ENCODE measurements at places on chromosomes 16 and 17.
A peak's percentile ranks its signal among the peaks of the same experiment; 100 is the strongest.

- DNase-seq, result no peak
These were observed 3.9 kb upstream of the ARHGAP17 start for GRCh38 chr16:25018972-25019617.

DNA sequence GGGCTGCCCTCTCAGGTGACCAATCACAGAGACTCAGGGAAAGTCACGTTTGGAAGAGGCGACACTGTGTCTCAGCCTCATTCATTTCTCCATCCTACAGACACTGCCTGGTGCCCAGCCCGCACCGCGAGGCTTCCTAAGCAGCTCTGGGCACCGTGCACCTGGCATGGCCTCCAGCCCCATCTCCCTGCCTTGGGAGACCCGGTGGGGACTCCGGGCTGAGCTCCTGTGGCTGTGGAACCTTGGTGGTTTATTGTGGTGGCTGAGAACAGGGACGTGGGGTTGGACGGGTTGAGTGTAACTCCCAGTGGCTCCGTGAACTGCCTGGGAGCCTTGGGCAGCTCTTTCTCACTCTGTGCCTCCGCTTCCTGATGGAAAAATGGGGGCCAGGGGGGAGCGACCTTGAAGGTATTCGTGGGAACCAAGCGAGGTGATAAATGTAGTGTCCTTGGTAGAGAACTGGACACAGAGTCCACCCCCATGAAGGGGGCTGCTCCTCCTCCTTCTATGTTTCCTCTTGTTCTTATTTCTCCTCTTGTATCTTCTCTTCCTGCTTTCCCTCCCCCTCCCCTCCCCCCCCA lies 215.4 kb downstream of the SEC14L1 start:
- DNase-seq, result no peak

- DNase-seq, result no peak
These were observed 378.3 kb downstream of the CPPED1 start for GRCh38 chr16:12425134-12425941.

GRCh38 chr16:65834688-65835087 lies 531.8 kb upstream of the CDH5 start:
- no peak for DNase-seq

DNA sequence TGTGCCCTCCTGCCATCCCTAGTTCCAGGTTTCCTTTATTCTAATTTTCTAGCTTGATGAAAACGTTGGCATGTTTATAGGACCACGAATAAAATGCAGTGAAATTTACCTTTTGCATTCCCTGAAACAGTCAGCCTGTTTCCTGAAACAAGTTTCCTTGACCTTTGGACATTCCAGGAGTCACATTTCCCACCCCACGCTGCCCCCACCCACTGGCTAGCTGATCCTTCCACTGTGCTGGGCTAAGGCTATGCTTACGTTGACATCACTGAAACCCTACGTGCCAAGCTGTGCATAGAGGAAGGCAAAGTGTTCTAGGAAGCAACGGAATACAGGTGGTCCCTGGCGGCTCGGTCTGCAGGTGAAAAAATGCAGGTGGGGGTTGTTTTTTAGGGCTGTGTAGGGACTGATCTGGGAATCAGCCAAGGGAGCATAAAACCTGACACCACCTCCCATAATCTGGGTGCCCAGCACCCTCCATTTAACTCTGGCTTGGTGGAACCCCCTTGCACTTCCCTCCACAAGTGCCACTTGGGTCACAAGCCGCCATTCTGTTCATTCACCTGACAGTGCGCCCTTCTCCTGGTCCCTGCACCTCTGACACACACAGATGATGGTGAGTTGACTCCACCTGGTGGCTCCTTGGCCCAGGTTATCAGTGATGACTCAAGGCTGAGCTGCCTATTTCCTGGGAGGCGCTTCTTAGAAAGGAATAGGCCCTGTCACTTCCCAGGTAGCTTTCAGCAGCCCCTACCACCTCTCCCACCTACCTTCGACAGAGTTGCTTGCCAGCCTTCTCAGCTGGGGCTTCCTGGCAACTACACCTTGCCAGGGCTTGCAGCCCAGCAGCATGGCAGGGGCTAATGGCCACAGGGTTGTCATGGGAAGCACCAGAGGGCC lies 83.7 kb downstream of the N4BP1 start:
- DNase-seq, result no peak

- DNase-seq, result no peak
These were observed 126.1 kb downstream of the VPS53 start for GRCh38 chr17:588519-588918.

DNA sequence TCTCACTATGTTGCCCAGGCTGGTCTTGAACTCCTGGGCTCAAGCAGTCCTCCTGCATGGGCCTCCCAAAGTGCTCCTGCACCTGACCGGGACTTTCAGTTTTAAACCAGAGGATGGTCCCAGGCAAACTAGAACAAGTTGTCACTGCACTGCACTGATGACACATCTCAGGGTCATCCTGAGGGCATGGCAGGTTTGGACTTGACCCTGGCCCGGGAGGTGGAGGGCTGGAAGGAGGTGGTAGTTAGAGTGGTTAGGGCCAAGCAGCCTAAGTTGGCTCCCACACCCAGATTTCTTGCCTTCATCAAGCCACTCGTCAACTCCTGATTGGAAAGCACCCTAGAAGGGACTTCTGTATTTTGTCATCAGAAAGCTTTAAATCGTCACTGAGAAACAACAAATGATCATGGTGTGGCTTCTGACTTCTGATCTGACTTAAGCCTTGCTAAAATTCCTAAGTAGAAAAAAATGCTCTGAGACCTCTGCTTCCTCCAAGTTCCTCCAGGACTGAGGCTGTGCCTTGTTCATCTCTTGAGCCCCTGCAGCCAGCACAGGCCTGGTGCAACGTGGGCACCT lies 43.5 kb downstream of the EMP2 start:
- no peak for DNase-seq

DNA sequence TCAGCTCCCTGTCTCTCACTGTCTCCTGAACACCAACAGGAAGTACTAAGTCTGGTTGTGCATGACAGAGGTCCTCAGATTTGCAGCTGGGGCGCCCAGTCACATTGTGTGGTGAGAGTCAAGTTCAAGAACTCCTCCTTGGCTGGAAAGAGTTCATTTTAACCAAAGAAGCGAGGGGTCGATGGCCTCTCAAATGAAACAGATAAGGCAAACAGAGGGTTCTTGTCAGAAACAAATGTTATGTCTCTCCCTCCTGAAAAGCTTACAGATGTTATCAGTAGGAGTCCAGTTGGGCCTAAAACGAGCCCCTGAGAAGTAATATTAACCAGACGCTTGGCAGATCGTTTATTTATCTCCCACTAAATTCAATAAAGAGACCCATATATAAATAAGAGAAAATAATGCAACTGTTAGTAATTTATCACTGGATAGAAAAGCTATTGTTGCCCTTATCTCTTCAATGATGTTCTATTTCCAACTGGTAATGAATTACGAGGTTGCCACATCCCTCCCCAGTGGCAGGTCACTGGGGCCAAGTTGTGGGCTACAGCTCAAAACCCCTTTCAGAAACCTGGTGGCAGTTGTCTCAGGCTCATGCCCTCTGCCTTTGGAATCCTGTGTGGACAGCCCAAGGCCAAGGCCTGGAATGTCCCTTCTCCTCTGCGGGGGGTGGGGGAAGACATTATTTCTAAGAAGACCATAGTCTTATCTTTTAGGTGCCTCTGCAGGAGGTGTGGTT lies 307.5 kb upstream of the DYNLRB2 start:
- no peak for DNase-seq

- no peak for DNase-seq
These were observed 54.2 kb upstream of the MAP3K14 start for GRCh38 chr17:45370949-45371413.

DNA sequence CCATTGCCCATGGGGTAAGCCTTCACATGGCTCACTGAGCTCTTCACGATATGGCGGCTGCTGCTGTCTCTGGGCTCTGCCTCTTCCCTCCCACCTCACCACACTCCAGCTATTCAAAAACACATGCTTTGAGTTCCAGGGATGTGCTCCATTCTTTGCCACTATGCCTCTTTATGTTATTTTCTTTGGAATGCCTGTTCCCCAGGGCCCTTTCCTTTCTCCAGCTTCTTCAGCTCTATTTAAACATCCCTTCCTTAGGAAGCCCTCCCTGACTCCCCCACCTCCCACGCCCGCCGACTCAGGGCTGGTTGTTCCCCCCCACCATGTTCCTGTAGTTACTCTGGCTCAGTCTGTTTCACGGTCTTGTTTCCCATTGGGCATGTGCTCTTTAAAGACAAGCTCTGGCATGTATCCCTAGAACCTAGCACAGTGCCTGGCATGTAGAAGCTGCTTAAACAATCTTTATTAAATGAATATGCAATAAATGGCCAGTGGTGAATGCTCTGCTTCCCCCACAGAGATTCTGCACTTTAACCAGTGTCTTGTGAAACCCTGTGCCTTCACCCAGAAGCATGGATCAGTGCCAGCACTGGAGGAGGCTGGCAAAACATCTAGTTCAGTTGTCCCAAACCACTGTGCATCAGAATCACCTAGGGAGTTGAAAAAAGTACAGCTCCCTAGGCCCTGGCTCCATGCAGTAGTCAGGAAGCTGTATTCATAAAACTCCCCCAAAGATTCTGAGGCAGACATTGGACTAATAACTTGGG lies 6.9 kb downstream of the MYCBPAP start:
- DNase-seq, result peak; percentile 32

DNA sequence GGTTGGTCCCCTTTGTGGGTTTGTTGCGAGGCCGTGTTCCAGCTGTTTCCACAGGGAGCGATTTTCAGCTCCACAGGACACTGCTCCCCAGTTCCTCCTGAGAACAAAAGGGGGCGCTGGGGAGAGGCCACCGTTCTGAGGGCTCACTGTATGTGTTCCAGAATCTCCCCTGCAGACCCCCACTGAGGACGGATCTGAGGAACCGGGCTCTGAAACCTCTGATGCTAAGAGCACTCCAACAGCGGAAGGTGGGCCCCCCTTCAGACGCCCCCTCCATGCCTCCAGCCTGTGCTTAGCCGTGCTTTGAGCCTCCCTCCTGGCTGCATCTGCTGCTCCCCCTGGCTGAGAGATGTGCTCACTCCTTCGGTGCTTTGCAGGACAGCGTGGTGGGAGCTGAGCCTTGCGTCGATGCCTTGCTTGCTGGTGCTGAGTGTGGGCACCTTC lies 27.3 kb upstream of the STH start:
- DNase-seq, result peak; percentile 16

All from hematopoietic multipotent progenitor cell treated with erythropoietin and hydrocortisone succinate and interleukin-3 and kit ligand, for 6 days (in vitro differentiated cells).